ENCODE measurements at places on chromosomes 1 and 21. TPM values are rescaled to one million over a fixed set of nuclear protein-coding genes. Genes with fewer than 3 reads are reported as not detected.

NUF2 gene
- total RNA-seq = 28.7 TPM

CFAP126 gene
- not detected for total RNA-seq

WNT4 gene
- 0.41 TPM for total RNA-seq

OR2M3 gene
- not detected for total RNA-seq

CELSR2 gene
- 3.8 TPM for total RNA-seq

NTRK1 gene
- total RNA-seq = 0.11 TPM

OR10Z1 gene
- total RNA-seq = not detected

TDRD10 gene
- not detected for total RNA-seq

ABL2 gene
- 25.2 TPM for total RNA-seq

TBX19 gene
- total RNA-seq = 0.61 TPM

DSCAM gene
- total RNA-seq = not detected

TMCC2 gene
- total RNA-seq = 2.8 TPM

FAM78B gene
- 0.08 TPM for total RNA-seq

CELA3B gene
- total RNA-seq = not detected

F5 gene
- total RNA-seq = 0.08 TPM

SMIM1 gene
- 1.2 TPM for total RNA-seq

NBPF6 gene
- total RNA-seq = not detected

CLCA4 gene
- not detected for total RNA-seq

ACTL8 gene
- 1.9 TPM for total RNA-seq
